ENCODE measurements at places on chromosomes 5 and 9. TPM values are rescaled to one million over a fixed set of nuclear protein-coding genes. Genes with fewer than 3 reads are reported as not detected.

CEP72 gene
- 1.7 TPM for polyA plus RNA-seq

GABRA1 gene
- polyA plus RNA-seq, result 1,123 TPM

LHX2 gene
- polyA plus RNA-seq, result not detected

ALDH1A1 gene
- polyA plus RNA-seq, result 228 TPM

TEK gene
- polyA plus RNA-seq, result not detected

FOXI1 gene
- not detected for polyA plus RNA-seq

OTP gene
- polyA plus RNA-seq, result not detected

COX7C gene
- polyA plus RNA-seq, result 5,040 TPM

SV2C gene
- polyA plus RNA-seq, result 53.8 TPM

ZDHHC12 gene
- polyA plus RNA-seq, result 0.21 TPM

THBS4 gene
- 5.2 TPM for polyA plus RNA-seq

SLC22A4 gene
- 2.4 TPM for polyA plus RNA-seq

KCNV2 gene
- polyA plus RNA-seq, result not detected

MEGF9 gene
- polyA plus RNA-seq, result 68.6 TPM

TAS2R1 gene
- not detected for polyA plus RNA-seq

ENDOG gene
- polyA plus RNA-seq, result 12.4 TPM

SHOC1 gene
- polyA plus RNA-seq, result 0.62 TPM

LCN6 gene
- polyA plus RNA-seq, result not detected

CCDC192 gene
- polyA plus RNA-seq, result not detected

FAM114A2 gene
- polyA plus RNA-seq, result 12.4 TPM

PLEKHG4B gene
- polyA plus RNA-seq, result 0.19 TPM

CCDC187 gene
- polyA plus RNA-seq, result not detected

LECT2 gene
- polyA plus RNA-seq, result not detected
